HT1080 (cell line): ENCODE measurements at places on chromosomes 7 and 10. TPM values are rescaled to one million over a fixed set of nuclear protein-coding genes. Genes with fewer than 3 reads are reported as not detected.

DNA sequence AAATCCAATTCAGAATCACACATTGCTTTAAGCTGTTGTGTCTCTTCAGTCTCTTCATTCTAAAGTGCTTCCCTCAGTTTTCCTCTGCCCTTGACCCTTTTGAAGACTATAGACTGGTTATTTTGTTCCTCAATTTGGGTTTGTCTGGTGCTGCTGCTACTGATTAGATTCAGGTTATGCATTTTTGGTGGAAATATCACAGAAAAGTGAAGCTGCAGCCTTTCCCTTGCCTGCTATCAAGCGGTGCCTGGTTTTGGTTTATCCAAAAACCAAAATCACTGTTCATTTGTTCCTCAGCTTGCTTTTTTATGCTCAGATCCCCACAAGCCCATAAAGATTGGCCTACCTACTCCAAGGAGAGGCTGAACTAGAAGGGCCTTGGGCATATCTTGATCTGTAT lies 55.2 kb downstream of the ELMO1 start:
- no peak for DNase-seq

DNA sequence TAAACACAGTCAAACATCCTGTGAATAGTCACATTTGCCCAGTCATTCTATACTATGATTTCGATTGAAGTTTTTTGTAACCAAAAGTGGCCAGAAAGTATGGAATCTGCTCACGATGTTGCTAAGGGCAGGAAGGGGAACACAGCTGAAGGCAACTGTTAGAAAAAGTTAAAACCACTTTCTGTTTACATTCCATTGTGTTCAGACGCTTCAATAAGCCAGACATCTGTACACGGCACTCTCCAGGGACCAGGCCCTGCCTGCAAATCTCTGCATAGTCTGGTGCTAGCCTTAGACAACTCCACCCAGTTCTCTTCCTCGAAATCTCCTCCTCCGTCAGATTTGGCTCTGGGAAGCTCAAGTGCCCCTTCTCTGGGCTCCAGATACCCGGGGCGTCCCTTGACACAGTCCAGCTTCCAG lies 17.1 kb upstream of the TMEM120A start:
- no peak for DNase-seq

- DNase-seq = no peak
Observed at GRCh38 chr7:51244053-51244452, 72.6 kb downstream of the COBL start.

The CYP3A7 gene
- total RNA-seq = 0.32 and 0.50 TPM in 2 replicates

The DBNL gene
- total RNA-seq = 154 and 156 TPM in 2 replicates
